ENCODE measurements at places on chromosomes 6 and 20. TPM values are rescaled to one million over a fixed set of nuclear protein-coding genes. Genes with fewer than 3 reads are reported as not detected.

The RIMS1 gene
- 0.24 TPM for total RNA-seq

The SLC22A3 gene
- not detected for total RNA-seq

The HLA-DPB1 gene
- not detected for total RNA-seq

DNA sequence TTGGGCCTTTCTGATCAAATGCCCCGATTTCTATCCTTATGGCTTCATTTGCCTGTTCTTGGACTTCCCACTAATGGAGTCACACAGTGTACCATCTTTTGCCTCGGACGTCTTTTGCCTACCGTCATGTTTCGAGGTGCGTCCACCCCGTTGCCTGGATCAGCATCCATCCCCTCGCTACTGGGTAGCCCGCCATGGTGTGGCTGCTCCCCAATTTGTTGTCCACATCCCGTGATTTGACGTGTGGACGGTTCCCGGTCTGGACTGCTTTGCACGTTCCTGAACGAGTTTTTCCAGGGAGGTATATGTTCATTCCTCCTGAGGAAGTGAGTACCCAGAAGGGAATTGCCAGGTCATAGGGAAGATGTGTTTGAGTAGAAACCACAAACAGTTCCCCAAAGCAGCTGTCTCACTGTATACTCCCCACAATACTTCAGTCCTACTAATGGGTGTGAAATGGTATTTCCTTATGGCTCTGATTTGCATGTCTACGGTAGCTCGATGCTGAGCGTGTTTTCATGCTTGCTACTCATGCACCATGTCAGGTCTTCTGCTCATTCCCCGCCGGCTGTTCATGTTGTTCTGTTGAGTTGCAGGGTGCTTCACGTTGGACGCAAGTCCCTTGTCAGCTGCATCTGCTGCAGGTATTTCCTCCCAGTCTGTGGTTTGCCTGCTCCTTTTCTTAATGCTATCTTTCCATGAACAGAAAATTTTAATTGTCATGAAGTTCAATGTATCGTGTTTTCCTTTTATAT, 86.8 kb upstream of the AFDN start:
- no peak for DNase-seq

- no peak for DNase-seq
Observed at GRCh38 chr20:32941155-32941885, 62.9 kb downstream of the SUN5 start.

DNA sequence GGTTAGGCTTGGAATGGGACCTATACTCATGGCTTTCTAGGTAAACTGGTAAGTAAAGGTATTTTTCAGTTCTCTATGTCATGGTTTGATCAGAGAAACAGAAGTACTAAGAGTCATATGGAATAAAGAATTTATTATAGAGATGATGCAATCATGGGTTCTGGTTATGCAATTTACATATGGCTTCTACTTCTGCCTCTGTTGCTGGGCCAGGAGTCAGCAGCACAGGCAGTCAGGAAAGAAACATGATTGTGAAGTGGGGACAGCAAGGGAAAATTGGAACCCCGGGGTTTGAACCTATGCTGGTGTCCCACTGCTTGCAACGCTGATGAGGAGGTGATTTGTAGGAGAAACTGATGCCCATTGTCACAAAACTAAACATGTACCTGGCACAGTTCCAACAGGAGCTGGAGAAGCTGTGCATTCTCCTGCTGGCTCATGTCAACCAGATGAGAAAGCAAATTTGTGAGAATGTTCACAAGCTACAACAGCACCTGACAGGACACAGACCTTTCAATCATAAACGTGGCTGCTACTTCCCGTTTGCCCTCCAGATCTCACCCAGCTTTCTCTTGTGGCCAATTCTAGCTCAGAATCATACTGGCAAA, 887.1 kb downstream of the TFAP2A start:
- no peak for DNase-seq

DNA sequence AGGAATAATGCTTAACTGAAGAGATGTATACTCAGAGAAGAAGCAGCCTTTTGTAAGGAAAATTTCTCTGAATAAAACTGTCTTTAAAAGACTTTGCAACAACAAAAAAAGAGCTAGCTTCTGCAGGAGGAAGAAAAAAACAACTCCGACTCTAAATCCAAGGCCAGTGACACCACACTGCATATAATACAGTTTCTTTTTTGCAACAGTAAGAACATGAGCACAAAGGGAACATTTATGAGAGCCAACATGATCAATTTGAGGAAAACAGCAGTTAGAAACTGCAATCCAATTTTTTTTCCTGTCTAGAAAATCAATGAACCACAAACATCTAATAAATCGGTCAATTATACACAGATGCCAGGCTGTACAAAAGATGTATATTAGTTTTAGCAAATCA, 42.9 kb upstream of the UST start:
- no peak for DNase-seq

DNA sequence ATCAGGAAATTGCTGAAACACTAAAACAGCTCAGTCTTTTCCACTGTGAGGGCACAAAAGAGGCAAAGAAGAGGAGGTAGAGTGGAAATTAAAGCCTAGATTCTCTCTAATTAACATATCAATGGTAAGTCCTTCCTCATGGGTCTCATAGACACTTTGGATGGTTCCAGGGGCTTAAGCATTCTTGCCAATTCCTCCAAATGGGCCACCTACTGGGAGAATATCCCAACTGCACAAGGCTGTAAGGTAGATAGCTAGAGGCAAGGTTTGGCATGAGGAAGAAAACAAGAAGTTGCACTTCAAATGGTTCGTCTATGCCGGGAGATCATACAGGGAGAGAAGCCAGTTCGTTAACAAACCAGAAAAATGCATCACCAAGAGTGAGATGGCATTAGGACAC, 107.6 kb upstream of the KHDRBS2 start:
- DNase-seq: no peak

DNA sequence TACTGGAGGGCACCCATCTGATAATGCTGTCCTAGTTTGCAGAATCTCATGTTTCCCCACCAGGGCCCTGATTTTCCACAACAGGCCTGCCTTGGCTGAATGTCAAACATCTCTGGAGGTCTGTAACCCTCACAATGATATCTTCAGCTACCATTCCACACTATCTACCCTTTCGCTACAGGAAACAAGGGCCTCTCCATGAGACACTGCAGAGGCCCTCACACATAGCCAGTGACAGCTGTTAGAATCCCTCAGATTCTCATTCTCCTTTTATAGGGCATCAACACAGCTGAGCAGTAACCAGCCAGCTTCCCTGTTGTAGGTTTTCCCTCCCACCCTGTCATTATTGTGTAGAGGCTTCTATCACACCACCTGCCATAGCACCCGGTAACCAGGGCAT, 29.6 kb upstream of the MICB start:
- DNase-seq: peak; percentile 83

- peak; percentile 94 for DNase-seq
Observed at GRCh38 chr20:62666736-62667529, 24.6 kb downstream of the SLCO4A1 start.

- DNase-seq: no peak
Observed at GRCh38 chr6:7813704-7814103, 87.8 kb downstream of the BMP6 start.

- no peak for DNase-seq
Observed at GRCh38 chr6:129096651-129097290, 213.8 kb downstream of the LAMA2 start.

- peak; percentile 84 for DNase-seq
Observed at GRCh38 chr6:32154514-32155161, 697 bp downstream of the PPT2 start.

- DNase-seq: no peak
Observed at GRCh38 chr6:147311218-147311617, 107.0 kb downstream of the STXBP5 start.

GRCh38 chr6:148520109-148520841, 177.6 kb downstream of the SASH1 start:
- no peak for DNase-seq

- no peak for DNase-seq
Observed at GRCh38 chr6:2817903-2818443, 23.7 kb downstream of the SERPINB1 start.

- no peak for DNase-seq
Observed at GRCh38 chr6:3428247-3428646, 28.6 kb downstream of the SLC22A23 start.
